ENCODE measurements at places on chromosomes 6 and 20. TPM values are rescaled to one million over a fixed set of nuclear protein-coding genes. Genes with fewer than 3 reads are reported as not detected.

DNA sequence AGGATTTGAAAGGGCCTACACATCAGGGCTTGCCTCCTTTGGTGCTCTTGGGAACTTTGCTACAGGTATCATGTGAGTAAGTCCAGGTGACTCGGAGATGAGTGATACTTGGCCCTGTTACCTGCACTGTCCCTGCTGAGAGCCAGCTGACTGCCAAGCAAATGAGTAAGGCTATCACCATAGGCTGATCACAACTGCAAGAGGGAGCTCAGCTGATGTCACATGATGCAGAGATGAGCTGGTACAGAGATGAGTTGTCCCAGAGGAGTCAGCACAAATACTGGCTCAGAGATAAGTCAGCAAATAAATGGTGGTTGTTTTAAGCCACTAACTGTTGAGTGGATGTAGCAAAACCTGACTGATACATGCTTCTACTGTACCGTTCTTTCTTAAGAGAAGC lies 41.4 kb downstream of the LAMP5 start:
- DNase-seq: no peak

GRCh38 chr20:63009988-63010769 lies 3.4 kb upstream of the BHLHE23 start:
- DNase-seq: no peak

- no peak for DNase-seq
Observed at GRCh38 chr20:20024942-20025341, 7.8 kb downstream of the NAA20 start.

GRCh38 chr20:5211803-5212714 lies 85.3 kb downstream of the CDS2 start:
- peak; percentile 44 for DNase-seq

- DNase-seq: no peak
Observed at GRCh38 chr6:136127873-136128272, 122.2 kb downstream of the MTFR2 start.

GRCh38 chr20:63315731-63316491 lies 22.9 kb downstream of the COL20A1 start:
- peak; percentile 42 for DNase-seq

- no peak for DNase-seq
Observed at GRCh38 chr6:35089935-35090505, 51.1 kb downstream of the TCP11 start.

- no peak for DNase-seq
Observed at GRCh38 chr20:19789009-19789408, 31.0 kb downstream of the RIN2 start.

DNA sequence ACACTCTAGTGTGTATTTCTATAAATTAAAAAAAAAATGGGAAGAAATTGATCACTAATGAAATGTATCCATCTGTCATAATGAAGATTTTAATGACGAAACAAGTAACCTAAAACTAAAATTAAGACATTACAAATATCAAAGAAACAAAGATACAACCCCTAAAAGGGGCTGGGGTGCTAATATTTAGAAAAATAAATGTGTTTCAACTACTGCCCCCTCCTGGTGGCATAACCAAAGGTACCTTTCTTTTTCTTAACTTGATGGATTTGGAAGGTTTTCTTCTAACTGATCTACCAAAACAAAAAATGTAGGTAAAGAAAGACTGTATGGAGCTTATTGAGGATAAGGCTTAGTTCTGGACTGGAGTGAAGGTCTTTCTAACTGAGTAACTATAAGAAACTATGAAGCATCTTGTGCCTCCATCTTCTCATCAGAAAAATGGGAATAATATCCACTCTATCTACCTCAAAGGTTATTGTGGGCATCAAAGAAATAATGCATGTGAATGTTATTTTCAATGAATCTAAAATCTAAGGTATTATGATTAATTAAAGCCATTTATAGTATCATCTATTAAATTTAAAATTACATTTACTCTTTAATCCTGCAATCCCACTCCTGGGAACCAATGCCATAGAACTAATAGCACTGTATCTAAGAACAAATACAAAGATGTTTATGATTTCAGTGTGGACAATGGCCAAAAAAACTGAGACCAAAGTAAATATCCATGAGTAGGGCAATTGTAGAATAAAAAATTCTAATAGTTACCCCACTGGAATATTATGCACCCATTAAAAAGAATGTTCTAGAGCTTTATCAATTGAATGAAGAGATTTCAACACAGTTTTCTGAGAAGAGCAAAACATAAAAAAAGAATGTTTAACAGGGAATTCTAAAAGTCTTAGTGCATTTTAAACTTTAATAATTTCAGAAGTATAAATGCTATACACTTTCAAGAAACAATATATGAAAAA lies 117.2 kb downstream of the BACH2 start:
- DNase-seq: no peak

- no peak for DNase-seq
Observed at GRCh38 chr20:12053353-12053752, 135.7 kb downstream of the BTBD3 start.

- no peak for DNase-seq
Observed at GRCh38 chr6:162857326-162857725, 129.6 kb downstream of the PACRG start.

GRCh38 chr6:159466926-159467325 lies 226.1 kb downstream of the SOD2 start:
- no peak for DNase-seq

- DNase-seq: no peak
Observed at GRCh38 chr6:140029551-140029950, 655.1 kb upstream of the CITED2 start.

DNA sequence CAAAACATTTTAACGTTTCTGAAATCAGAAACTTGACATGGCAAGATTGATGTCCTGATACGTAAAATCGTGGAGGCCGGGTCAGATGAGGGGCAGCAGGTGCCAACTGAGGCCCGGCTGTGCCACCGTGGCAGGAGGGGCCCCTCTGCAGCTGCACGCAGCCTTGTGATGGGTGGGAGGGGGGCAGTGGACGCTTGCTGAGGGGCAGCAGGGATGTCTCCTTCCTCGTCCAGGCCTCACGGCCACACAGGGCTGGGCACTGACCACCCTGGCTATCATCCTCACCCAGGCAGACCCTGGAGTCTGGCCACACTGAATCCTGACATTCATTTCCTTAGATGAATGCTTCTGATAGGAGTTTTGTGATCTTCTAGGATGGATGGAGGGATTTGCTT lies 114.7 kb downstream of the ERMARD start:
- no peak for DNase-seq

DNA sequence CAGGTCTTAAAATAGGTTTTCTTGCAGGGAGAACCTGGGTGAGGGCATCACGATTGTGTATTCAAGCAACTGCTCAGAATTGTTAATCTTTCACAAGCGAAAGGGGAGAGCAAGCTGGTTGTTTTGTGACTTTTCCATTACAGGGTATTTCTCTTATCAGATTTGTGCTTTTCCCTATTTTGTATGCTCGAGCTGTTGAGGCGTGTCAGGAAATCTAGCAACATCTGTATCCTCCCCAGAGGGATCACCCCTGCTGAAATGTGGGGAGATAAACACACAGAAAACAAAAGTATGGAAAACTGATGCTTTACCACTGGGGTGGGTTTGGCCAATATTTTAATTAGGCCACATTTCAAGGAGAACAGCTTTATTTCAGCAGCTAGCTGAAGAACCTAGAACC lies 187.0 kb downstream of the DTNBP1 start:
- DNase-seq: no peak

DNA sequence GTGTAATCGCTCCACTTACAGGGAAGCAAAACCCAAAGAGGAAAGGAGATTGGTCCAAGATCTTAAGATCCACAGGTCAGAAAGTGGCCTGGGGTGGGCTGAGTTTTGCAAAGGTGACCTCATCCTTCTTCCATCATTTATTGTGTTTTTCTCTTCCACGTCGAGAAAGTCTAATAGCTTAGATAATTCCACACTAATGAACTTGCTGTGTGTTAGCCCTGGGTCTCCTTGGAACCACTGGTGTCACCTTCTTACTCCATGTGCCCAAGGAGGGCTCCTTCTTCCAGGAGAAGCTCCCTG lies 1.7 kb downstream of the SLC13A3 start:
- no peak for DNase-seq

DNA sequence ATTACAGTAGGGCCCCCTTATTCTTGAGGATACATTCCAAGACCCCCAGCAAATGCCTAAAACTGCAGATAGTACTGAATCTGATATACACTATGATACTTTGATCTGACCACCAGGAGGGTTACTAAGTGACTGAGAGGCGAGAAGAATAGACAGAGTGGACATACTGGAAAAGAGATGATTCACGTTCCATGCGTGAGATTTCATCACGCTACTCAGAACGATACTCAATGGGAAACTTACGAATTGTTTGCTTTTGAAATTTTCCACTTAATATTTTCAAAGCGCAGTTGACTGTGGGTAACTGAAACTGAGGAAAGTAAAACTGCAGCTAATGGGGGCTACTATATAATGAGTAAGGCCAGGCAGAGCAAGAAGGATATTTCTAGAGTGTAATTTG lies 60.8 kb downstream of the STX11 start:
- no peak for DNase-seq

DNA sequence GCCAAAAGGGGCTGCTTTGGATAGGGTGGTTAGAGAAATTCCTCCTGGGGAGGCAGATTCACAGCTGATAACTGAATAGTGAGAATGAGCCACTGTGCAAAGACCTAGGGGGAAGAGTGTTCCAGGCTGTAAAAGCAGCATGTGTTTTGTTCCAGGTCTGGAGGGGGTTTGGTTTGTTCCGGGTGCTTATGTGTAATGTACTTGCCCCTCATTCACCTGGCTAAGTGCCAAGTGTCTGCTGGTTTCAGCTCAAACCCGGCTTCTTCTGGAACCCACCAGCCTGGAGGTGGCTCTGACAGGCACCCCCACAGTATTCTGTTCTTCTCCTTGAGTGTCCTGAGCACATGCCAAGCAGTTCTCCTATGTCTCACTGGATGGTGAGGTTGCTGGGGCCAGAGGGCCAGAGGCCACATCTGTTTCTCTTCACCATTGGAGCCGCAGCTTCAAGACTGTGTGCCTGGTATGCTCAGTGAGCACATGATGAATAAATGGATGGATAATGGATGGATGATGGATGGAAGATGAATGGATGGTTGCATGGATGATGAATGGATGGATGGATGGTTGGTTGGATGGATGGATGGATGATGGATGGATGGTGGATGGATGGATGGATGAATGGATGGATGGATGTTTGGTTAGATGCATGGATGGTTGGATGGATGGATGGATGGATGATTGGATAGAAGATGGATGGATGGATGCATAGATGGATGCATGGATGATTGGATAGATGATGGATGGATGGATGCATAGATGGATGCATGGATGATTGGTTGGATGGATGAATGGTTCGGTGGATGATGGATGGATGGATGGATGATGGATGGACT lies 227.6 kb downstream of the BMP7 start:
- DNase-seq: no peak

DNA sequence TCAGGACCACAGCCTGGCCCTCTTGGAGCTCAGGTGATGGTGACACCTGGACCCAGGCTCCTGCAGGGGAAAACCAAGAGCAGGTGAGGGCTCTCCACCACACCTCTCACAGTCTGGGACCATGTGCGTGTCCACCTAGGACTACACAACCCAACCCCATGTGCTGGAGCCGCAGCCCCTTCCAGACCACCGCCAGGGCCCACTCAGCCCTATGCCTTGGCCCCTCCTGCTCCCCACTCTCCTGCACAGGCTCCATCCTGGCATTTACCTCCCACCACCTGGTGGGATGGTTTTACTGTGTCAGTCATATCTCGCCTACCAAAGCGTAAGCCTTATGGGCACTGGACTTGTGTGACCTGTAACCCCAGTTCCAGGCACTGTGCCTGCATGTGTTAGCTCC lies 13.1 kb upstream of the ADAM33 start:
- DNase-seq: no peak

- DNase-seq: no peak
Observed at GRCh38 chr6:147463651-147464050, 44.8 kb upstream of the SAMD5 start.

DNA sequence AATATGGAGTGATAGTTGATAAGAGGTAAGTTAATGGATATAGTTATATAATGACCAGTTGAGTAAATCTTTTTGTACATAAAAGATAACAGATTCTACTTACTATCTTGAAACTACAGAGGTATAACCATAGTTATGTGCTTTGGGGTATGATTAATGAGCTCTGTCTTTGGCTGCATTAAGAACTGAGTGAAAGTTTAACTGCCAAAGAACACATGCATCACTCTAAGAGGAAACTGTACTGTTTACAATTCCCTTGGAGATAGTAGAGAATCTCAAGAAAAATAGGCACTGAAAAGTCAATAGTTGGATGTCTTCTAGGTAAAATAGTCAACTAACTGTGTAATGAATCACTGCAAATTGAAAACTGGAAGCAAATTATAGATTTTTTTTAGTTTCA lies 1129.5 kb downstream of the EPHA7 start:
- DNase-seq: no peak

DNA sequence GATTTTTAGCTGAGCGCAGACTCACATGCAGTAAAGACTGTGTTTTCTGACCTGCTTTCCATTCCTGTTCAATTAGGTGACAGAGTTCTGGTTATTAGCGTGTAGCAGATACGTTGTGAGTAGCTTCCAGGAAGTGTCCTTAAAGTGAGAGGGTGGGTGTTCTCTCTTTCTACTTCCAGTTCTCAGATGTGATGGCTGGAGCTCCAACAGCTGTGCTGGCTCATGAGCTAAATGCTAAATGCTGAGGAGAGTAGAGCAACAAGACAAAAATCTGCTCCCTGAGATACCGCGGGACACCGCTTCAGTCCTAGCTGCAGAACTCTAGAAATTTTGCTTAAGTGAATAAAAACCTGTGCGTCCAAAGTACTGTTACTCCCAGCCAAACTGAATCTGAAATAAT lies 38.2 kb upstream of the FYN start:
- DNase-seq: no peak

DNA sequence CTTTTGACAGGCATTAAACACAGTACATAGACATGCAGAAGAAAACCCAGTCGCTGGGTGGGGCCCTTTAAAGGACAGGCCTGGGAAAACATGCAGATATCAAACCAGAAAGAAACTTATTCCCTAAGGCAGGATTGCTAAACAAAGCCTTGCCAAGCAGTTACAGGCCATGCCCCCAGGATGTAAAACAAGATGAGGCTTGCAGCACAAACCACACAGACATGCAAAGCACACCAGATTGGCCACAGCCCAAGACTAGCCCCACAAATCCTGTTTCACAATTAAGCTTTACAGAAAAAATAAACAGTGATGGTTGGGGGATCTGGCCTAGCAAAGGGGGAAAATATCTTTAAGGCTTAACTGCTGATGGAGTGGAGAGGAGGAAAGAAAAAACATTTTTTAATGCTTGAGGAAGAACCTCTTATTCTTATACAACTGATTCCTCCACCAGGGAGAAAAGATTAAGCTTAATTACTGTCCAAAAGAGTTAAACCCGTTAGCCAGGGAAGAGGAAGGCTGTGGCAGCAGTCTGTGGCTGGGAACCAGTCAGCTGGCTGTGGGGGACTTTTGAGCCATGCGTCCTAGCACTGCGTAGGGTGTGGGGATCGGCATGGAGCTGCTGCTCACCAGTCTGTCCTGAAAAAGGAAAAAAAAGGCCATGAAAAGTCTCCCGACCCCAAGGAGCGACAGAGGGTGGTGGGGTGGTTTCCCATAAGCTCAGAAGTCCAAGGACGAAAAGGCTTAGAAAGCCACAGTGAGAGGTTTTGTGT lies 28.4 kb downstream of the COL19A1 start:
- DNase-seq: no peak

Gene AHI1
- 7.7 TPM for total RNA-seq

Gene ELOVL2
- total RNA-seq: 24.4 TPM

Gene SIRPD
- not detected for total RNA-seq

Gene PET117
- total RNA-seq: 7.3 TPM

Gene RAET1L
- not detected for total RNA-seq

Gene CFAP61
- not detected for total RNA-seq

Gene HUS1B
- 1.1 TPM for total RNA-seq

Gene HEY2
- 0.80 TPM for total RNA-seq

Gene ULBP2
- 0.31 TPM for total RNA-seq
